ENCODE measurements at places on chromosomes 1 and 21. TPM values are rescaled to one million over a fixed set of nuclear protein-coding genes. Genes with fewer than 3 reads are reported as not detected.

PTPN22 gene
- total RNA-seq, result not detected

S100A12 gene
- not detected for total RNA-seq

EXTL2 gene
- total RNA-seq, result 9.4 TPM

PEAR1 gene
- total RNA-seq, result 9.7 TPM

CD2 gene
- not detected for total RNA-seq

GBP2 gene
- total RNA-seq, result 1.1 TPM

MTF2 gene
- 17.1 TPM for total RNA-seq

S100A1 gene
- total RNA-seq, result 0.84 TPM

AADACL4 gene
- not detected for total RNA-seq

MUL1 gene
- 40.6 TPM for total RNA-seq

ATAD3B gene
- 3.2 TPM for total RNA-seq

RIPK4 gene
- 13.4 TPM for total RNA-seq

SPATA45 gene
- total RNA-seq, result not detected

OR10Z1 gene
- not detected for total RNA-seq

CD53 gene
- total RNA-seq, result not detected

TP73 gene
- 0.39 TPM for total RNA-seq

Data from A549 treated with RU486 at 1 μM for 4 hours (cell line).